ENCODE measurements at places on chromosomes 1 and 21.

- no peak for DNase-seq
Observed at GRCh38 chr1:108758796-108759195, 12.3 kb downstream of the STXBP3 start.

DNA sequence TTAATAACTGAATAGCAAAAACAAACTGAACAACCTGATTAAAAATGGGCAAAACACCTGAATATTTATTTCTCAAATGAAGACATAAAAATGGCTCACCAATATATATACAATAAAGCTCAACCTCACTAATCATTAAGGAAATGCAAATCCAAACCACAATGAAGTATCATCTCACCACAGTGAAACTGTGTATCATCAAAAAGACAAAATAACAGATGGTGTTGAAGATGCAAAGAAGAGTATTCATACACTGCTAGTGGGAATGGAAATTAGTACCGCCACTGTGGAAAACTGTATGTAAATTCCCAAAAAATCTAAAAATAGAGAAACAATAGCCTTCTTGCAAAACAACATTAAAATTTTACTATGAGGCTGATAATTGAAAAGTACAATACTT lies 1660.1 kb upstream of the B3GALT2 start:
- no peak for DNase-seq

DNA sequence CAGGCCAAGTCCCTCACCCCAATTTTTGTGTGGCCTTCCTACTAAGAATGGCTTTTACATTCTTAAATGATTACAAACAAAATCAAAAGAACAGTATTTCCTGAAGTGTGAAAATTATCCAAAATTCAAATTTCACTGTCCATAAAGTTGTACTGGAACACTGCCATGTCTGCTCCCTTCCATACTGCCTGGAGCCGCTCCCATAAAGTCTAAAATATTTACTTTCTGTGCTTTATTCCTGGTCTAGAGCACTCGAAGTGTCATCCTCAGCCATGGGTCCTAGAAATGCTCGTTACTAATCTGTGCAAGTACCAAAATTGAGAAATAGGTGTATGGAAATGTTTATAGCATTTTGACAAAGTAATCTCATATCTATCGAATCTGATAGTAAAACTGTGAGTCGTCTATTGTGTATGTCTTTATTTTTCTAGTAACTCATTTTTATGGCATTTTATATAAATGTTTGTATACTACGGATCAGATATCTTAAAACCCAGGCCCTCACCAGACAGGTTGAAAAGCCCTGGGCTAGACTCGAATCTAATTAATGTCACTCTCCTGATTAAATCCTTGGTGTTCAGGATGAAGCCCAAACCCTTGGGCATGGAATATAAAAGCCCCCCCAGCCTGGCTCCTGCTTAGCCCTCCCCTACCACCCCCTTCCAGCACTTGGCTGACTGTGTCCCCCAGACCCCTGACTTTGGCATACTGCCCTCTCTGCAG lies 4.9 kb downstream of the LBR start:
- no peak for DNase-seq

DNA sequence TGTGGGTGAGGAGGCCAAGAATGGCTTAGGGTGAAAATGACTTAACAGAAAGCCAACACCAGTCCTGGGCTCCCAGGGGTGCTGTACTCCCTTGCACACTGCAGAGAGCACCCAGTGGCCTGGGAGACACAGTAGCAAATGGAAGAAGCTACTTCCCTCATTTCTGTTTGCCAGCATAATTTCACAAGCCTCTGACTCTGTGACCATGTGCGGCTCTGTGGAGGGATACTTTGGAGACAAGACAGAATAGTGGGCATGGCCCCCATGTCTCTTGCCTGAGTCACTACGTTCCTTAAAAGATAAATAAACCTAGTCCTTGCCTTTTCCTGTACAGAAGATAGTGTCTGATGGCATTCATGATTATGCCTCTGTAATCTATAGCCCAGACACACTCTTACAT lies 38.1 kb downstream of the TRIM62 start:
- no peak for DNase-seq

- DNase-seq = no peak
Observed at GRCh38 chr1:70675737-70676156, 264.7 kb downstream of the CTH start.

- DNase-seq = no peak
Observed at GRCh38 chr1:220894924-220895256, 15.6 kb downstream of the HLX start.

DNA sequence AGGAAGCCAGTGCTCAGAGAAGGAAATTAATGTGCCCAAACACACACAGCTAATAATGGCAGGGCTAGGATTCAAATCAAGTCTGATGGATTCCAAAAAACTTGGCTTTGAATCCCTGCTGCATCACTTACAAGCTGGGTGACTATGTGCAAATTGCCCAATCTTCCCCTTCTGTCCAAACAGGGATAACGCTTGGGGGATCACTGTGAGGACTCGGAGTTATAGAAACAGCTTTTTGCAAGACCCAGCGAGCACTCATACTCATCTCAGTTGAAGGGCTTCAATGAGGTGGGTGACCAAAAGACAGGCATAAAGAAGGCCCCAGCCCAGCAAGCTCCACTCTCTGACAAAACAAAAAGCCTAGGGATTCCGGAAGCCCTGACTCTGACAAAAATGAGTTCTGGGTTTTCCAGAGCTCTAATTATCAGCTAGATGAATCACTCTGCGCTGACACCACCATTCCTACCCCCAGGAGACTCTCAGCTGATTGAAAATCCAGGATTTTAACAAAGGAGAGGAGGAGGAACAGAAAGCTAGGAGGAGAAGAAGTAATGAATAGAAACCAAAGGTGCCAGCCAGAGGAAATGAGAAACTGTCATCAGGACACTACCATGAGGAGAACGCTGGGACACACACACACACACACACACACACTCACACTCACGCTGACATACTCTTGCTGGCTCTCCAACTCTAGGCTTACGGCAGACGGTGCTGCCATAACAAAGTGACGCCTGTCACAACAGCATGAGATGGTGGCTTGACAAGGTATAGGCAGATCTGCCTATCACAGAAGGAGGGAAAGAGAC lies 1.6 kb upstream of the STK40 start:
- DNase-seq = peak; percentile 84

DNA sequence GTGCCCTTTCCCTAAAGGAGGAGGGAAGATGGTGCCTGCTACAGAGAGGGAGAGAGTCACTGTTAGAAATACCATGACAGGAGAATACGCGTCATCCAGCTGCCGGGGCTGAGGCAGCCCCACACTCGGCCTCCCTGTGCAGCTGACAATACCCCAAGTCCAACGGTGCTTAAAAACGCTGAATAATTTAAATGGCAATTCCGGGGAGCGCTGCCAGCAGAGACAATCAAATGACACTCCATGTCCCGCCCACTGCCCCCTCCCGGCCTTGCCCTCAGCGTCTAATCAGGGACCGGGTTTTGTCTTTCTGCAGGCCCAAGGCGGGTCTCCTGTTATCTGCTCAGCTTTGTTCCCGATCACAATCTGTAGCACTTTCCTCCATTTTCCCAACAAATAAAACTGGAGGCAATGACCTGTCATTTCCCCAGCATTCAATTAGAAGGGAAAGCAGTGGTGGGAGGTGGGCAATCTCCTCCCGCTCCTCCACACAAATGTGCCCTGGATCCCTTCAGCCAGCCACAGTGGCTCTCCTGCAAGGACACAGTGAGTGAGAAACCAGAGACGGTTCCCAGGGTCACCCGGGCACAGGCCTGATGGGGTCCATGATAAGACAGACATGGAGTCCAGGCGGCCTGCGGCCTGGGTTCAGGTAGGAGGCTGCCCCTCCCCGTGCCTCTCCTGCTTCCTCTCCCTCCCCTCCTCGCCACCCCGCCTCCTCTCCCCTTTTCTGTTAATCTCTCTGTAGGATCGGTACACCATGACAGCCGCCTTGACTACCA lies 42.7 kb upstream of the AJAP1 start:
- no peak for DNase-seq

DNA sequence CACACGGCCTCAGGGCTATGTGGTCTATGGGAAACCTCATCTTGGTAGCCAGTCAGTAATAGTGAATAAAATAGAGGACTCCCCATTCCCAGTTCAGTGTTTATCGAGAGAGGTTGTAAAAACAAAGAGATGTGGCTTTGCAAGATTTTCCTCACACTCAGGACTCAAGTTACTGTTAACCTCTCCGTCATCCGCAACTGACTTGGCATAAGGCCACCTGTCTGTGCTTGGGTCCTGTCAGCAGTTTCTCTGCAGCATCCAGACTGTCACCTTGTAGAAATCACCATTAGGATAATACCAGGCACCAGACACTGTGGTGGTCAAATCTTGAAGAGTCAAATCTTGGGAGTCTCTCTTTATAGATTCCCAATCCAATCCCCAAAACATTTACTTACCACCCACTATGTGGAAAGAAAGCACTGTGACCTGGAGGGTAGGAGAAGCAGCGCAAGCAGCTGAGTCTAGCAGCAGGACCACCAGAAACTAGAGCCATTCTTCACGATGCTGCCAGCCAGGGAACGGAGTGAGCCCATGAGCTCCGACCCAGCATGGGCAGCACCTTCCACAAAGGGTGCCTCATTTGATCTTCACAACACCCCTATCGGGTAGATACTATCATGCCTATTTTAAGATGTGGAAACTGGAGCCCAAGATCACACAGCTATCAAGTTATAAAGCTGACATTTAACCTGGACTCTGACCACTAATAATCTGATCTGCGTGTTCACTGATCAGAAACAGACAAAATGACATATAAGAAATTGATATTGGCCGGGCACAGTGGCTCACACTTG lies 5.6 kb upstream of the GPR25 start:
- DNase-seq = no peak

- no peak for DNase-seq
Observed at GRCh38 chr1:226732856-226733291, 6.2 kb downstream of the ITPKB start.

DNA sequence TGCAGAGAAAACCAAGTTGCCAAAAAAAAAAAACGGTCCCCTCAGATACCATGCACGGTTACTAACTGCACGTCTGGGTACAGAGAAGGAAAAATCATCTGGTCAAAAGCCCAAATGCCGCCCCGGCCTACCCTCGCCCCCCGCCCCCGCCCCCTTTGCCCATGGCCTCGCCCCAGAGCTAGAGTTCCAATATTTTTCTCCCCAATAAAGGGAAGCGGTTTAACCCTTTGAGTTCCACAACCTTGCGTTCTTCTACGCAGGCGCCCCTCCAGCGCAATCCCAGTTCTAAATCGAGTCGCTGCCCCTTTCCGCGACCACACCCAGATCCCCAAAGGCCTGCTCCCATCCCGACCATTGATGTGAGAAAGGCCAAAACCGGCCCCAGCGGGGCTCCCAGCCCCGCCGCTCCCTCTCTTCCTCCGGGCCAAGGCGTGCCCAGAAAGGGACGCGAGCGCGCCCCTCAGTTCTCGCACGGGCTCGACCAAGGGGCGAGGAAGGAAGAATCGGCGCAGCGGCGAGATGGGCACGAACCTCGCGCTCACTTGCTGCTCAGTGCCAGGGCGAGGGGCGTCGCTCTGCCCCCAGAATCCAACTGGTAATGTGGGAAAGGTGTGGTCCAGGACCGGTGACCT lies 797 bp downstream of the WDR47 start:
- no peak for DNase-seq
